ENCODE measurements at places on chromosomes 16 and 17. TPM values are rescaled to one million over a fixed set of nuclear protein-coding genes. Genes with fewer than 3 reads are reported as not detected.

Gene LRRC37A3
- total RNA-seq: 3.6 TPM

Gene PRAC1
- total RNA-seq: not detected

Gene SMIM36
- not detected for total RNA-seq

DNA sequence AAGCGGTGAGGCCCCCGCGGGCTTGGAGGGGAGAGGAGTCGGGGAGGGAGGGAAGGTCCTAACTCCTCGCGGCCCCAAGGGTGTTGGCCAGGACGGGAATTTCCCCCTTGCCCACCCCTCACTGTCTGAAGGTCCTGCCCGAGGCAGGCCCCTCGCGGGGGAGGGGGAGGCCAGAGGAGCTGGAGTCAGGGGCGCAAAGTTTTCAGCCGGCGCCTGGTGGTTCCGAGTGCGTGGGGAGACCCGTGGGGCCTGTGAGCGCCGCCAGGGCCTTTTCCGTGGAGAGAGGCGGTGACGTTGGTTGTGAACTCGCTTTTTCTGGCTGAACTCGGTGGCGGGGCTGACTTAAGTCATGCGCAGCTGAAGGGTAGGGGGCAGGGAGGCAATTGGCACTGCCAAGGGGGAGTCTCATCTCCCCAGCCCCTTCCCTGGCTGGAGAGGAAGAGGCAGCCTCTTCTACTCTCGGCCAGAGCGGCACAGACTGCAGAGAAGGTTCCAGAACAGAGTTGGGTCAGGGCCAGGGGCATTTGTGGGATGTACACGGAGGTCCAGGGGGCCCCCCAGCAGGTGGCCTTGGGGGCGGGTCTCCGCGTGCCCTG lies 1.5 kb downstream of the CACNA1H start:
- no peaks in the 10 kb centered on the region for H3K4me1 ChIP-seq
- H3K27ac ChIP-seq: no peak overlapping the region
- no peaks in the 10 kb centered on the region for H3K36me3 ChIP-seq
- no peaks in the 10 kb centered on the region for H3K27me3 ChIP-seq
- no peak overlapping the region for H3K4me3 ChIP-seq

DNA sequence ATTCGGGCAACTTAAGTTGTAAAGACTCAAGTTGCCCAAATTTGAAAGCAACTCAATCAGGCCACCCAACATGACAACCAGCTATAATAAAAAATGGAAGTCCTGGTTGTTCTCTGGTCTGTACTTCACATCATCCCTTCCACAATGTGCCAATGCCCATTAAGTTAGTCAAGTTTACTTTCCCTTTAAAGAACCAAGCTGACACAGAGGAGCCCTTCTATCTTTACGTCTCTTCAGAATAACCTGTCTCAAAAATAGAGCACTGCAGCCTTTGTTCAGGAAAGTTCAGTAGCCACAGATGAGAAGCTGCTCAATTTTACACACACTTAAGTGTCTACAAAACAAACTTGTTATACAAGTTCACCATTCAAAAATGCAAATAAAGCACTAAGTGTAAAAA lies 75.1 kb upstream of the C17orf78 start:
- no peaks in the 10 kb centered on the region for H3K36me3 ChIP-seq
- H3K4me1 ChIP-seq: no peaks in the 10 kb centered on the region
- H3K27ac ChIP-seq: no peak overlapping the region

GRCh38 chr17:56939869-56940484 lies 20.9 kb downstream of the COIL start:
- DNase-seq: no peak
- peaks cover 36% of the 10 kb centered on the region for H3K36me3 ChIP-seq
- no peak overlapping the region for H3K27ac ChIP-seq
- no peaks in the 10 kb centered on the region for H3K27me3 ChIP-seq
- no peaks in the 10 kb centered on the region for H3K4me1 ChIP-seq

GRCh38 chr16:66705790-66706505 lies 9.4 kb upstream of the CMTM4 start:
- peak overlapping the region; percentile 37 for H3K27ac ChIP-seq
- no peaks in the 10 kb centered on the region for H3K27me3 ChIP-seq

- DNase-seq: no peak
- no peak overlapping the region for H3K27ac ChIP-seq
- H3K4me3 ChIP-seq: no peak overlapping the region
- H3K27me3 ChIP-seq: no peaks in the 10 kb centered on the region
- H3K36me3 ChIP-seq: no peaks in the 10 kb centered on the region
These were observed 54.2 kb downstream of the ZFPM1 start for GRCh38 chr16:88507231-88507743.

- no peak for DNase-seq
- no peak overlapping the region for H3K4me3 ChIP-seq
- no peaks in the 10 kb centered on the region for H3K4me1 ChIP-seq
- H3K36me3 ChIP-seq: no peaks in the 10 kb centered on the region
These were observed 144.7 kb upstream of the HS3ST3A1 start for GRCh38 chr17:13746404-13746803.

DNA sequence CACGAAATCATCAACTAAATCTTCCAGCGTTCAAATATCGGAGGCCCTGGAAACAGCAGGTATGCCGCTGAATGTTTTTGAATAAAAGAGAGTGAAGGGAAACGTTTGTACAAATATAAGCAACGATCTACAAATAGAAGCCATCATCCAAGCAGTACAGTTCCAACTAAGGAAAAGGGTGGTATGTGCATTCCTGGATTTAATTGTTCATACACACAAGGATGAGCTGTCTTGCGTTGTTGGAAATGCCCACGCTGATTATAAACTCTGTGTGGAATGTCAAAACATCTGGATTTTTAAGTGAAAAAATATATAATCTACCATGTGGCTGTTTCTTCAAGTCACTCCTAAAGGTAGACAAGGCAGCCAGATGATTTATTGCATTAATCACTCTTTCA lies 191.8 kb upstream of the HSBP1 start:
- DNase-seq: no peak
- no peaks in the 10 kb centered on the region for H3K27me3 ChIP-seq

- H3K27me3 ChIP-seq: no peaks in the 10 kb centered on the region
- H3K36me3 ChIP-seq: no peaks in the 10 kb centered on the region
- H3K27ac ChIP-seq: no peak overlapping the region
- H3K4me1 ChIP-seq: no peaks in the 10 kb centered on the region
- no peak overlapping the region for H3K4me3 ChIP-seq
- DNase-seq: no peak
These were observed 740 bp upstream of the SLC5A10 start for GRCh38 chr17:18950944-18951905.

DNA sequence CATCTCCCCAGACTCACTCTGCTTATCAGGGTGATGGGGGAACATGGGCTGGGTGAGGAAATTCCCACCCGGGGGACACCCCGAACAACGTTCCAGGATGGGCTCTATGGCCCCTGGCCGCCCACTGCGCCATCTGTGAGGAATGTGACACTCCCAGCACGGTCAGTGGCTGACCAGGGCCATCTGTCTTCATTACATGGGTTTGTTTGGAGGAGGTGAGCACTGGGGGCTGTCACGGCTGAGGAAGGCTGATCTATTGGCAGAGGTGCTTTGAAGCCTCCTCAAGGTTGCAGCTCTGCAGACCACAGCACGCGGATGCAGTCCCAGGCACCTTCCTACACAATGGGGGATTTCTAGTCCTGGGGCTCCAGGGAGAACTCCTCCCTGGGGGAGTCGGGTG lies 214.1 kb upstream of the FOXF1 start:
- H3K4me3 ChIP-seq: no peak overlapping the region
- DNase-seq: no peak
- no peaks in the 10 kb centered on the region for H3K4me1 ChIP-seq
- H3K27ac ChIP-seq: no peak overlapping the region

- H3K4me3 ChIP-seq: no peak overlapping the region
- no peaks in the 10 kb centered on the region for H3K27me3 ChIP-seq
- DNase-seq: no peak
- no peaks in the 10 kb centered on the region for H3K4me1 ChIP-seq
- no peaks in the 10 kb centered on the region for H3K36me3 ChIP-seq
These were observed 615.1 kb downstream of the CDH8 start for GRCh38 chr16:61421111-61421510.

GRCh38 chr16:73172241-73172972 lies 124.5 kb upstream of the ZFHX3 start:
- no peaks in the 10 kb centered on the region for H3K4me1 ChIP-seq
- no peak overlapping the region for H3K27ac ChIP-seq
- H3K27me3 ChIP-seq: no peaks in the 10 kb centered on the region
- no peak overlapping the region for H3K4me3 ChIP-seq
- peak; percentile 76 for DNase-seq
- no peaks in the 10 kb centered on the region for H3K36me3 ChIP-seq

DNA sequence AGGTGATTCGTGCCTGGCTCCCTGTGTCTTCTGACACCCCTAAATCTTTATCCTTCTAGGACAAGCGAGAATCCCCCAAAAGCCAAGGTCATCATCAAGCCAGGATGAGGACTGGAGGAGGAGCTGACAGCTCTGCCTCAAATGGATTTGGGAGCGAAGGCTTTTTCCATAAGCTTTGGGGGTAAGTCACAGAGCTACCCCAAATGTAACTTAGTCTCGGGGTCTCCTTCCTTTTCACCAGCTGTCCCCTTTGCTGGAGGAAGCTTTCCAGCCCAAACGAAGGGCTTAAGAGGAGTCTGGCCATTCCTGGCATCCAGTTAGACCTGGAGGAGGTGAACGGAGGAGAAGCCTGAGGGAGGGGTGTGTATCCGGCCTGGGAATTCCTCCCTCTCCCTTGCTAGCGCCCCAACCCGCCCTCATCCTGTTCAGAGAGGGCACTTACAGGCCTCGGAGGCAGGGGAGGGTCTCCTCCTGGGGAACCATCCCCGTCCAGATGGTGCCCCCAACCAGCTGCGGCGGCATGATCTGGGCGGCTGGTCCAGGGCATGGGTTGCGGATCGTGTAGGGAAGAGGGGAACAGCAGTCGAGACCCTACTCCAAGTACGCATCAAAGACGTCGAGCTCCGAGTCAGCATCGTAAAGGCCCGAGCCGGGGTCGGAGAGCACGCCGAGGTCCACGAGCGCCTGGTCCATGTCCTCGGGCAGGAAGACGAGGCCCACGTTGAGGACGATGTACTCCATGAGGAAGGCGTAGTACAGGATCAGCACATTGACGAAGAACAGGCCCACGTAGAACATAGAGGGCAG lies 938 bp downstream of the DEXI start:
- peak overlapping the region; percentile 49 for H3K27ac ChIP-seq
- no peaks in the 10 kb centered on the region for H3K4me1 ChIP-seq
- no peak for DNase-seq
- H3K4me3 ChIP-seq: peak overlapping the region; percentile 73
- H3K36me3 ChIP-seq: no peaks in the 10 kb centered on the region

DNA sequence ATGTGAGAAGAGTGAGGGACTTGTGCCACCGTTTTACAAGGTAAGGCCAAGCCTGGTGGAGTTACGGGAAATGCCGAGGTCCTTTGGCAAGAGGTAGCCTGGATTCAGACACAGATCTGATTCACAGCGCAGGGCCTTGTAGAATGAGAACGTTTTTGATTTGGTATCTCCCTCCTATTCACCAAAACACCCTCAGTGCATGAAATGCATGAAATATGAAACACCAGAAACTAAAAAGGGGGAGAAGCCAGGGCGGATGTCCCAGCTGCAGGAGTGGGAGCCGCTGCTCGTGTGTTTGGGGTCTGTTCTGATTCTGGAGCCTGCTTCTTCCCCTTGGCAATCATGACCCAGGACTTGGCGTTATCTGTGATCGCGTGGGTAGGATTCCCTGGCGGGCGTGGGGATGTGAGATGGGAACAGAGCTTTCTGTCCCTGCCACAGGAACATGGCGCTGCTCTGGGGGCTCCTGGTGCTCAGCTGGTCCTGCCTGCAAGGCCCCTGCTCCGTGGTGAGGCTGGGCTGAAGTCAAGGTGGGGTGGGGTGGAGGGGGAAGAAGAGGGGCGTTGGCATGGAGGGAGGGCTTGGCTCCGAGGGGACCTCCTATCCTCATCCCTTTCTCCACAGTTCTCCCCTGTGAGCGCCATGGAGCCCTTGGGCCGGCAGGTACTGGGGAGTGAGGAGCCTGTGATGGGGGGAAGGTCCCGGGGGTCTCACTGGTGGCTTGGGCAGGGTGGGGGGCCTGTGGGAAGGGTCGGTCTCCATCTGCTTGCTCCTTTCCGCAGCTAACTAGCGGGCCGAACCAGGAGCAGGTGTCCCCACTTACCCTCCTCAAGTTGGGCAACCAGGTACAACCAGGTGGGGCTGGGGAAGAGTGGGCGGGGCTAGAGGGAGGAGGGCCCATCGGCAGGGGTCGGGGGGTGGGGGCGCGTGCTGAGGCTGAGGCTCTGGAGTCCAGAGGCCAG lies 2.2 kb downstream of the SERPINF2 start:
- DNase-seq: peak; percentile 69
- H3K27ac ChIP-seq: peak overlapping the region; percentile 71
- peaks cover 47% of the 10 kb centered on the region for H3K4me1 ChIP-seq
- H3K27me3 ChIP-seq: no peaks in the 10 kb centered on the region
- peak overlapping the region; percentile 84 for H3K4me3 ChIP-seq
- H3K36me3 ChIP-seq: no peaks in the 10 kb centered on the region

DNA sequence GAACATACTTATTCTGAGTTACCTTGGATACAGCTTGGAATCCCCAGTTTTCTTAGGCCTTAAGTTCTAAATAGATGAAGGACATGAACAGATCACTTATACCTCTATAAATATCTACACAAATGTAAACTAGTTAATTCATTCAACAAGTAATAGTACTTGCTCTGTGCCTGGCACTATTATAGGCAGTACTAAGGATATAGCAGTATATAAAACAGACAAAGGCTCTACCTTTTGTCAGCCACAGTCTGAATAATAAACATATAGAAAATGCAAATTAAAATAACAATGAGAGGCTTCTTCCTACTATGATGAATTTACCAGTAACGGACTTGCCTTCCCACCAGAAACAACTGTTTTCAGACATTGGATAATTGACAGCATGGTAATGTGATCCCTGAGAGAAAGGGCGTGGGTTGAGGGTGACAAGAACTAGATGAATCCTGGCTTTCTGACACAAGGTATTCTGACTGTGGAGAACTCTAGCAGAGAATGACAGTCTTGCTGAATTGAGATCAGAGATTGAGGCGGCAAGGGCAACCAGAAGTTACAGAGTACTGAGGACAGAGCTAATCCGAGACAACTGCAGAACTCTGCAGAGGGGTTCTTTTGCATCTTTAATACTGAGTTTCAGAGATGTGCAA lies 170.5 kb downstream of the TANC2 start:
- H3K27ac ChIP-seq: no peak overlapping the region
- DNase-seq: no peak
- H3K27me3 ChIP-seq: no peaks in the 10 kb centered on the region
- no peaks in the 10 kb centered on the region for H3K4me1 ChIP-seq

GRCh38 chr16:28219282-28219681 lies 7.5 kb upstream of the XPO6 start:
- no peaks in the 10 kb centered on the region for H3K27me3 ChIP-seq
- no peak overlapping the region for H3K27ac ChIP-seq
- no peak for DNase-seq
- H3K4me3 ChIP-seq: no peak overlapping the region
